ENCODE measurements at places on chromosomes 2 and 18.
A peak's percentile ranks its signal among the peaks of the same experiment; 100 is the strongest.

GRCh38 chr2:23019476-23019875 is 365.5 kb upstream of the KLHL29 start:
- DNase-seq: no peak

DNA sequence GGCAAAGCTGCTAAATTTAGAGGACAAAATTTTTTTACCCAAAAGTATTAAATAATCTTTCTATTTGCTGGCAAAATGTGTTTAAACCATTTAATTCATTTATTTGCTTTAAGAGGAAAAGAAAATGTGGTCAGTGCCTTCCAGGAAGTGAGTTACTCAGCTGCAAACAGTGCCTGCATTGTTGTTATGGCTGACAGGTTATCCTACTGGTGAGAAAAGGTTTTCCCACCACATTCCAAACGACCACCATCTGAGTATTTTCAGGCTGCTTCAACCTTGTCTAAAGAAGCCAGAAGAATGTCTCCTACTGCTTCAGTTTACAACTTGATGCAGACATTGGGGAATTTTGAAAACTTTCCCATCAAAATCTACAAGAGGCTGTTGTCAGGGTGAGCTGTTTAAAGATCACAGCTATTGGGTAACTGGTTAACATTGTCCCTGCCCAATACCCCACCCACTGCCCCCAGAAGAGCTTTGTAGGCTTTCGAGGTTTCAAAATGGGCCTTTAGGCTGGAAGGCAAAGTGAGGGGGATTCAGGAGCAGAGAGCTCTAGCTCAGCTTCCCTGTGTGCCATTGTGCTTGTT is 461.3 kb upstream of the FANCL start:
- DNase-seq: peak; percentile 54

DNA sequence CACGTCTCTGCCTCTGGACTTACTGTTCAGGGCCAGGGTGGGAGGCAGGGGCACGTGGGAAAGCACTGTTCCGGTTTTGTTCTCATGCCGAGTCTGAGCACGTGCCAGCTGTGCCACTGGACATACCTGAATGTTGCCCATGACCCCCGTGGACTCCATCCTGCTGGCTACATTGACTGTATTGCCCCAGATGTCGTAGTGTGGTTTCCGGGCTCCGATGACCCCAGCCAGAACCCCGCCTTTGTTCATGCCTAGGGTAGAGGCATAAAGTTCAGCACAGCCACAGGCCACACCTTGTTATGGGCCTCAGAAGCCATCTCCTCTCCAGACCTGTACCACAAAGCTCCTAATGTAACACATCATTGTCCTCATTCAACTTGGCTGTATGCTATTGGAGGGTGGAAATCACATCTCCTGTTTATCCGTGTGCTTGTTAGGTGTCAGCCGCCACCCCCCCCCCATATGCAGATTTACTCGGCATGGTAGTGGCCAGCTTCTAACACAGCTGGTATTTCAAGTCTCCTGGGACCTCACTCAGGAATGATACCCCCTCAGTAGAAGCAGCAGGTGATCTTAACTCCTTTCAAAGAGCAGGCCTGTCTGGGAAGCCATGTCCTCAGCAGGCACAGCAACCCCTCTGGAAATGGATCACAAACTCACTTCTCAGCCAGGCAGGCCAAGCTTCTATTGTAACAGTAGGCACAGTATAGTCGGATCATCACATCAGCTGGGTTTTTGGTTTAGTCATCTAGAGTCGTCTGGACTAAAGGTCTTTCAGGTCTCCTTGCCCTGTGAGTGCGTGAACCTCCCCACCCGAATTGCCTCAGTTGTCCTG is 27.6 kb downstream of the CENPO start:
- no peak for DNase-seq

- DNase-seq: no peak
These were observed 1.7 kb downstream of the TMEM18 start for GRCh38 chr2:675460-675859.

DNA sequence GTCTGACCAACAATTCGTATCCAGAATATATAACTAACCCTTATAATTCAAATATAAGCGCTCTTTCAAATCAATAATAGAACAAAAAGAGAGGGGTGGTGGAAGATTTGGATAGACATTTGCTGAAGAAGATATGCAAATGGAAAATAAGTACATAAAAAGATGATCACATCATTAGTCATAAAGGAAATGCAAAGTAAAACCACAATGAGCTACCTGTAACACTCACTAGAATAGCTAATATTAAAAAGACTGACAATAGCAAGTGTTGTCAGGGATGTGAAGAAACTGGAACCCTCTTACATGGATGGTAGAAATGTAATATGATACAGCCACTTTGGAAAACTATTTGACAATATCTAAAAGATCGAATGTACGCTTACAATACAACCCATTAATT is 84.9 kb upstream of the MRPS9 start:
- DNase-seq: no peak

GRCh38 chr2:189002079-189002478 is 27.9 kb downstream of the COL3A1 start:
- no peak for DNase-seq

GRCh38 chr2:24813691-24814137 is 20.5 kb downstream of the CENPO start:
- DNase-seq: no peak

- DNase-seq: no peak
These were observed 63.1 kb downstream of the PLB1 start for GRCh38 chr2:28558918-28559317.

- no peak for DNase-seq
These were observed 56.9 kb downstream of the KCNS3 start for GRCh38 chr2:17935242-17935885.

- no peak for DNase-seq
These were observed 185.5 kb downstream of the CDH2 start for GRCh38 chr18:27991391-27991790.

DNA sequence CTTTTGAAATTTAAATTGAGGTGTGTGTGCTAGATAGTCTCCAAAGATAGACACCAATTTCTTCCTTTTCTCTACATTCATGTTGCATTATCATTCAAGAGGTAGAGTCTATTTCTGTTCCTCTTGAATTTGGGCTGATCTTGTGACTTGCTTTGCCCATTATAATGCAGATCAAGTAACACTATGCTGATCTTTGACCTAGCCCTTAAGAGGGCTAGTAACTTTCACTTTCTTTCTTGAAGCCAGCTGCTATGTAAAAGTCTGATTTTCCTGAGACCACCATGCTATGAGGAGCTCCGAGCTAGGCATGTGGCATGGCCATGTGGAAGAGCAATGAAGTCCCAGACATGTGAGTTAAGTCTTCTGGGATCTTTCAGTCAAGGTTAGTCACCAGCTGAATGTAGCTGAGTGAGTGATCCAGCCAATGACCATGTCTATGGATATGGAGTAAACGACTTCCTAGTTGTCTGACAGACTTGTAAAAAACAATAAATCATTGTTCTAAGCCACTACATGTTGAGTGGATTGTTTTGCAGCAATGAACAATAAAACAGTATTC is 189.4 kb upstream of the CWC22 start:
- DNase-seq: no peak

GRCh38 chr2:172792711-172793110 is 57.1 kb downstream of the RAPGEF4 start:
- no peak for DNase-seq

- DNase-seq: no peak
These were observed 171.0 kb downstream of the SRBD1 start for GRCh38 chr2:45439788-45440773.

DNA sequence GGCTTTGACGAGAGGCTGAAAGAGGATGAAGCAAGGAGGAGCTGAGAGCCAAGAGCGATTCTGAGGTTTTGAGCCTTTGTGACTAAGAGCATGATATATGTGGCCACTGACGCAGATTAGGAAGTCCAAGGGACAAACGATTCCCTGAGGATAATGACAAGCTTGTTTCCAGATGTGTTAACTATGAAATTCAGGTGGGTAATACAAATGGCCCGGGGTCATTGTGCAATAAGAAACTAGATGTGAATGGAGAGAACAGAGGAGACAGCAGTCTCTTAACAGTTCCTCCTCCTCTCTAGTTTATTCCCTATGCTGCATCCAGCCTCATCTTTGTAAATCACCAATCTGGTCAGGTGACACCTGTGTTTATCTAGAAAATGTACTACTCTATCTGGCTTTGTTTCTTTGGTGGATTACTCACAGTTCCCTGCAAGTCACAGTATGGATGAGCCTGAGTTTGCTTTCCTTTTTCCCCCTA is 84.2 kb downstream of the SOCS6 start:
- DNase-seq: no peak

- DNase-seq: no peak
These were observed 68.1 kb downstream of the SCN2A start for GRCh38 chr2:165307317-165307716.

GRCh38 chr18:28707006-28707405 is 530.1 kb upstream of the CDH2 start:
- no peak for DNase-seq

DNA sequence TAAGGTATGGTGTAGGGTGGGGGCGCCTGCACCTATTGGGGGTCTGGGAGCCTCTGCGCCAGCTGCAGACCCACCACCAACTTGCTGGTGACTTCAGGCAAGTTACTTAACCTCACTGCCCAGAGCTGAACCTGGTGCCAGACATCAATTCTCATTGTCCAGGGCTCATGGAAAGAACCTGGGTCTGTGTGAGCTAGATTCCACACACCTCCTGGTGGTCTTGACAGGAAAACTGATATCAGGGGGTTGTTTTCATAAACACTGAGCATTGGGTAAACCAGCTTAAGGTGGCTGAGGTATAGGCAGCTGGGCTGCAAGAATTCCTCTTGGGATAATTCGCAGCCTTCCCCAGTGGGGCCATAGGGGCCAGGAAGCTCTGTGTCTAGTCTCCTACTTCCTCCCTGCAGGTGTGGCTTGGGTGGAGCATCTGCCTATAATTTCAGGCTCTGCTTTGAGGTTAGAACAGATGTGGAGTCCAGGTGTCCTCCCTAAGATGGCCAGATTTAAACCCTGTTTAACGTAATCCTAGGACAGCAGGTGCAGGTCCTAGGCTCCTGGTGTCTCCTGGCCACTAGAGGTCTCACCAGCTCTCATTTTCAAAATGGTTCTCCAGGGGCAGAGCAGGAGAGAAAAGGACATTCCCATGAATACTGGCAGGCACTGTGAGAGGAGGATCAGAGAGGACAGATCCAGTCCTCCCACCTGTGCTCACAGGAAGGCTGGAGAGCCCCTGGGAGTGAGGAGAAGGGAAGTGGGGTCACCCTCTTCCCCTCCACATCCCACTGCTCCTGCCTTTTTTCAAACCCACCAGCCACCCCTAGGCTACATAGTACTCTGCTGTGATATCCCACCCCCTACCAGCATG is 100.4 kb upstream of the SMAD2 start:
- DNase-seq: no peak

- DNase-seq: no peak
These were observed 90.4 kb downstream of the ZEB2 start for GRCh38 chr2:144429396-144430112.

DNA sequence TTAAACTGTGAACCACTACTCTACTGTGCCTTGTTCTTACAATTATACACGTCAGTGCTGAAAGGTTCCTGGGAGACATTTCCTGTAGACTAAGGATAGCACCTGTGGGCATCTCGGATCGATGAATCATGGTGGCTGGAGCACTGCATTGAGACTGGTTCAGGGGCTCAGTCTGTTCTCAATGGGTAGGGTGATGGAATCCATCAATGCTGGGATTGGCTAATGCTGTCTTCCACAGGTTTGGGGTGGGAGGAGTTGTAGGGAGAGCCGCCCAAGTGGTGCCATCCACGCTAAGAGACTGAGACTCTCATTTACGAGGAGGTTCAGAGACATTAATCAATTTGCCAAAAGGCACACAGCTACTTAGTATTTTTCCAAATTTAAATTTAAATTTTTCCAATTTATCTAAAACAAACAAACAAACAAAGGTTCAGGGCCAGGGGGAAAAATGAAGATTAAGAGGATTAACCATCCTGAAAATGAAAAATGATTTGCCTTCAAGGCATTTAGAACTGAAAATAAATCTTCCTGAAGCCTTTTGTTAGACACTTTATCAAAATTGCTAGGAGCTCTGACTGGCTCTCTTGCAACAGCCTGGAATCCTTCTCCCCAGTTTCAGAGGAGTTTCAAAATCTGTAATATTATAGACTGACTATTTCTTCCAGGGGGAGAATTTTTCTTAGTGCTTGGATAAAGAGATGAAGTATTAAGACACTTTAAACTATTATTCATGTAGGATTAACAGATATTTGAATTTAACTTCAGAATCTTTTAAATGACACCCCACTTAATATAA is 359.2 kb downstream of the TGIF1 start:
- DNase-seq: no peak

- DNase-seq: no peak
These were observed 34.8 kb upstream of the MGAT5 start for GRCh38 chr2:134218930-134219658.

DNA sequence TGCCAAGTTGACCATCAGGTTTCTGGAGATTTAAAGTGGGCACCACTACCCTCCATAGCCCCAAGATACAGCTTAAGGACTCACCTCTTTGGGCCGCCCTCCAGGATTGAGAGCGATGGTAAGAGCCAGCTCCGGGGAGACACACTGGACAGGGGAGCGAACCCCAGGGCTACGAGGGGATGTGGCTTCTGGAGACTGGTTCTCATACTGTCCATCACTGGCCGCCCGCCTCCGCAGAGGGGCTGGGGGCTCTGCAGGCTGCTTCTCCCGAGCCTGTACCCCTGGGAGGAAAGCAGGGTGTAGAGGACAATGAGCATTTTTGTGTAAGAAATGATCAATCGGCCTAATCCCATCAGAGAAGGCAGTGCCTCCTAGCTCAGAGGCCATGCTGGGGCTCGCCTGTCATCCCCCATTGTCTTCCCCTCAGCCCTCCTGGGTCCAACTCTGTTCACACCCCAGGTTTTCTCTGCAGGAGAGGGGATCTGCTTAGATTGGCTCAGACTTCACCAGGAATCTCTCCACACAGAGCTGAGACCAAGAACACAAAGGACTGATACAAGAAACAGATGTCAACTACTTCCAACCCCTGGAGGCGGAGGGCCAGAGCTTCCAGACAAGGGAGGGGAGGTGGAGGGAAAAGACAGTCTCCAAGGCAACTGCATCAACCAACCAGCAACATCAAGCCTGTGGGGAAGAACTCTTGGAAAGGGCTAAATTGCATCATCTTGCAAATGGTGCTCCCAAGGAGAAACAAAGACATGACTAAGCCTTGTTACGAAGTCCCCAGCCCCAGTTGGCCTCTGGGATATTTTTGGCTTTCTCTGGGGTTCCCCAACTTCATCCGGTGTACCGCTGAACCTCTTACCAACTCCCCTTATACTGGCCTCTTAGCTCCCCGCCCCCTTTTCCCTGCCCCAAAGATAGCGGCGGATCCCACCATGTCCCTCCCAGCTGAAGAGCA is 166.6 kb downstream of the TNS1 start:
- no peak for DNase-seq

DNA sequence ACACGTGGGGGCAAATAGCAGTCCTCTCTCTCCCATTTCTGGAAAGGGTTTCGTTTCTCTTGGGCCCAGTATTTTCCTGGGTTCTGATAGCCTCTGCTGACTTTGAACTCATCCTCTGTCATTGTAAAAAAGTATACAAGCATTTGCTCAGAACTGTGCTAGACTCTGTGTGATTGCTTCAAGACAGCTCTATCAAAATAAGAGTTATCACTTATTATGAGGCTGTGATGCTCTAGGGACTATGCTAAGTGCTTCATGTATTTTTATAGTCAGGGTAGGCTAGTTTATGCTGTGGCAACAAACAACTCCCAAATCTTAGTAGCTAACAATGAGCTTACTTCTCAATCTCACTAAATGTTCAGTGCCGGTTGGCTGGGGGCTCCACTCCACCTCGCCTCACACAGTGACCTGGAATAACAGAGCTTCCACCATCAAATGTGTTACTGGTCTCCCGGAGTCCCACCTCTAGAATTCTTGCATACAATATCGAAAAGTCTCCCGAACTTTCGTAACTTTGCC is 110.8 kb upstream of the CDC42EP3 start:
- DNase-seq: no peak

Data from retinal pigment epithelial cell (primary cell).